ENCODE measurements at places on chromosomes 3 and 15.

DNA sequence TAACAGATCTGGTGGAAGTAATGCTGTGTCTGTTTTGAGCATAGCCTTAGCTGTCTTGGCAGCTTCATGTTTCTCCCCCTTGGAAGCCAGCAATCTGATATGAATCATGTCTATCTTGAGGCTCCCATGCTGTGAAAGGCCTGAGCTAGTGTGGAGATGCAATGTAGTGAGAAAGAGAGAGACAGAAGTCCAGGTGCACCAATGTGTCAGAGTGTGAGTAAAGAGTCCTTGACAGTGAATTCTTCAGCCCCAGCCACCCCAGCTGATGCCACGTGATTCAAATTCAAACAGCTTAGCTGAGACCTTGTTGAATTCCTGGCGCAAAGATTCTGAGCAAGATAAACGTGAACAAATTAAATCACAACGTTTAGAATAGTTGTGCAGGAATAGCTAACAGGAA, 704.2 kb downstream of the EDEM1 start:
- no peak for DNase-seq

- no peak for DNase-seq
Observed at GRCh38 chr15:82901114-82901805, 51.3 kb downstream of the HOMER2 start.

GRCh38 chr3:82641701-82642100, 880.3 kb upstream of the GBE1 start:
- DNase-seq, result no peak

- no peak for DNase-seq
Observed at GRCh38 chr3:13706451-13706850, 157.5 kb downstream of the FBLN2 start.

DNA sequence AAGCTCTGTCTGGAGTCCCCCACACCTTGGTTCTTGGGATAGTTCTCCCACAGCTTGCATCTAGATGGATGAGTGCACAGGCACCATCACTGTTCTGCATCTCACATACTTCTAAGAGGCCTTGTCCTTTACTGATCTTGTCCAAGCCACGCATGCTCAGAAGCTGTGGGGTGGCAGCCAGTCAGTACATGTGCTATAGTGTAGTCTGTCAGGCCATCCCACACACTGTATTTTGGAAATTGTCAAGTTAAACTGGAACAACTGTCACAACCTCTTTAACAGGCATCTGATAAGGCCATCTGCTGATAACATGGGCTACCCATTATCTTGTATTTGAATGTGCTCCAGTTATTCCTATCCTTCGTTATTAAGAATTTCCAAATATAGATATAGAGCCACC, 296.5 kb upstream of the AZI2 start:
- DNase-seq, result no peak

DNA sequence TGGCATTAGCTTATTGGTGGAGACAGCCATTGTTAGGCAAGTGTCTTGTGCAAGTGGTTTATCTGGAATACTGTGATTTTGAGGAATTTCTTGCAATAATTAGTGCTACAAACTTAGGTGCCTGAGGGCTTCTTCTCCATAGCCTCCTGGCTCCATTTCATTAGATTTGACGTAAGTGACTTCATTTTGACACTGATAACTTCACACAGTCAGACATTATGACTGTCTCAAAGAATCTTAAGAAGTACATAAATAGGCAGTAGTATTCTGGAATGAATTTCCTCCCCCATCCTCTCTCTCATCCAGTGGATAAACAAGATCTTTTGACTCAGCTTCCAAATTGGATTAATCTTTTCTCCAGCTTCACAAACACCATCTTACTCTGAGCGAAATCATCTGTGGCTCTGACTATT, 19.0 kb downstream of the ARL14 start:
- no peak for DNase-seq

GRCh38 chr3:28388978-28389377, 40.4 kb upstream of the AZI2 start:
- DNase-seq, result no peak

GRCh38 chr3:140242818-140243276, 307.9 kb downstream of the CLSTN2 start:
- DNase-seq, result no peak

DNA sequence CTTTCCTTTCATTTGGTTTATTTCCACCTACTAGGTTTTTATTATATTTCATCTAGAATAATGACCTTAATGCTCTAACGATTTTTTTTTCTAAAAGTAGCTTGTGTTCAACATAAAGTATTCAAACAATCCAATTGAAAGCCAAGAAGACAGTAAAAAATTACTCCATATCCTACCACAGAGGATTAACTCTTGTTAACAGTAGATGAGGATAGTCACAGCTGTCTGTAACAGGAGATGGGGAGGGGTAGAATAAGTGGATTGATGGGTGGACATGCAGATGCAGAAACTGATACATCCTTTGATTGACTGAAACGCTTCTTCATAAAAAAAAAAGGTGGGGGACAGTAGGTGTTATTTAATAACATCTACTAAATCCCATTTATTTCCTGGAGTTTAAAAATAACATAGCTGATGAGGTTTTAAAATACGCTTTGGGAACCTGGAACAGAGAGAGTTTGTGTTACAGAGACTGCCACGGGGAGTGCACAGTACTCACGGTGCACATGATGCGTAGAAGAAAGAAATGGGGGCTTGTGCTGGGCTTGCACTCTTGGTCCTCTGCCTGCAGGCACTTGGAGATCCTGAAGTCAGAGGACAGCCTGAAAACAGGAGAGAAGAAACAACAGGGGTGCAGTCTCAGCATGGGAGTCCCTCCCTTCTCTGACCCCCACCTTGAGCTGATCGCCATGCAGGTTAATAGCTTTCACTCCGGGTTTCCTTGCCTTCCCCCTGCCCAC, 226.7 kb downstream of the THSD4 start:
- DNase-seq, result no peak

- DNase-seq, result peak; percentile 91
Observed at GRCh38 chr3:149657926-149658743, at the start of gene WWTR1. Gene WWTR1, minus strand, starts transcription at chr3:149658025. Its CDS starts 719 bp downstream, at chr3:149657306.

GRCh38 chr3:122577409-122578031, at the start of gene PARP15:
Gene PARP15, plus strand, starts transcription at chr3:122577650. Its CDS starts 18 bp downstream, at chr3:122577668.
- no peak for DNase-seq

GRCh38 chr3:114060906-114061655, 4.5 kb downstream of the QTRT2 start:
- DNase-seq, result no peak

DNA sequence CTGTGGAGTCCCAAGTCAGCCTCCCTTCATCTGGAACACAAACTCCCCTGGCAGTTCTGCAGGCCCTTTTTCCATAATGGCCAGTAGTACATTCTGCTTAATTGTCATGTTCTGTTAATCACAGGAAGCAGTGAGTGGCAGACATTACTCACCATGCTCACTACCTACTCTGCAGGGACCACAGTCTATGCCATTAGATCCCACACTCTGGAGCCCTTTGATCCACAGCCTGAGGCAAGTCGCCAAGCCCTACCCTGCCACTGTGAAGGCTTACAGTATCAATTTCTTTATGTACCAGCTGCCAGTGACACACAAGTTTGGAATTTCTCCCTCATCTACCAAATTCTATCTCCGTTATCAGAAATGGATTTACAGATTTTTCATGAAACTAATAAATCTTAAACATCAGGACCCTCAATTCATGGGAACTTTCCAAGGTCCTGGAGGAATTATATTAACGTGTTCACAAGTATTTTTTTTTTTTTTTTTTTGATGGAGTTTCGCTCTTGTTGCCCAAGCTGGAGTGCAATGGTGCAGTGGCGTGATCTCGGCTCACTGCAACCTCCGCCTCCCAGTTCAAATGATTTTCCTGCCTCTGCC, 20.6 kb upstream of the WWTR1 start:
- DNase-seq, result no peak

GRCh38 chr3:159775372-159775961, 213.2 kb upstream of the IL12A start:
- DNase-seq, result peak; percentile 58

- DNase-seq, result no peak
Observed at GRCh38 chr3:71062952-71063772, 520.4 kb downstream of the FOXP1 start.

DNA sequence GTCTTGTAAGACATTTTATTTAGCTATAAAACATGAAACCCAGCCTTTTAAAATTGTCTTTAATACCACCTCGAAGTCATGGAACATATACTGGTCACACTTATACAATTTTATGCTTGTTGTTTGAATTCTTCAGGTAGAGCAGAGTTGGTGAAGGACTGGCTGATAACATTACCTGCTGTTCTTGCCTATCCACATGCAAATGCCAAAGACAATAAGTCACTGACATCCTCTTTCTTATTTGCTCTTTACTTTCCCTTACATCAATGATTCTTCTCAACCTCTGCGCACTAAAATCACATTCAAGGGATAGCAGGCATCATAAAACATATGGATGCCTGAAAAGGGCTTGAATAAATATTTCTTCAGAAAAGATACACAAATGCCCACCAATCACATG, 392.5 kb upstream of the ATP11B start:
- DNase-seq, result no peak

DNA sequence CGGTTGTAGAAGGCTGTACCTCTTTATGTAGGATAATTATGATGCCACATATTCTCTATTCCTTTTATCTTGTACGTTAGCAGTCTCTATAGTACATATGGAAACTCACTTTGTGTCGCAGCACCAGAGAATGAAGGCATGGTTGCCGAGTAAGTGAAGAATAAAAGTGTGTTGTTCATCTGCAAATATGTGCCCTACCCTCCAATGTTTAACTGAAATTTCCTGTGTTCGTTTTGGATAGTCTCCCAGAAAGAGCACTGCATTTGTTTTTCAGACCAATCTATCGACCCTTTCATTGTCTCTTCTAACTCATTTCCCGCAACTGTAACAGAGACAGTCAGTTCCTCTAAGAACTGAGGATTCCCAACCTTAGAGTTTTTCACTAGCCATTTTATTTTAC, 592.8 kb downstream of the TUSC7 start:
- no peak for DNase-seq

DNA sequence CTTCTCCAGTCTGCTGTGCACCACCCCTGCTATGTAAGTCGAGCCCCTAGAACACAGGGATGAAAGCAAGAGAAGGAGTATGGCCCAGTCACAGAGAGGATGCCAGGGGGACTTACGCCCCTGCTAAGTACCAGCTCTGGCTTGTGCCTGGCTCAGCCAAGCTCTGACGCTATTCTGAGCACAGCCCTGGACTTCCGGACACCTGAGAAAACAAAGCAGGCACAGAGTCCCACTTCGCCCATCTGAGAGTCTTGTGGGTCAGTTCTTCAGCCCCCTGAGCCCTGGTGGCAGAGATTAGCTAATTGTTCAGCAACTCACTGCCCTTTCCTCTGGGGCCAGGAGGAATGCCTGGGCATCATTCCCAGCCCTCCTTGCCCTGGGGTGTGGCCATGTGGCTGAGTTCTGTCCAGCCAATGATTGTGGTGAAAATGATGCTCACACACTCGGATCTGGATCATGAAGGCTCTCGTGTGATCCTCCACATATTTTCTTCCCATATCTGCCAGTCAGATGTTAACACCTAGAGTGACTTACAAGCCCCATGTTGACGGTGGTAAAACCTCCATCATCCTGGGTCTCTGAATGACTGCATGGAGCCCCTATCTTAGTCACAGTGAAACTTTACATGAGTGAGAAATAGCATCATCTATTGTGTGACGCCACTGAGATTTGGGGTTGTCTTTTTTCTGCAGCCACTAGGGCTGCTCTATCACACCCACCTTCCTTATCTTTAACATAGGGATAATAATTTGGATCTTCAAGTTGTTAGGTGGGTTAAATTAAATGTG, 105.7 kb downstream of the TPRA1 start:
- no peak for DNase-seq

GRCh38 chr3:17195856-17196604, 311.3 kb downstream of the PLCL2 start:
- no peak for DNase-seq

GRCh38 chr15:89130201-89130600, 41.9 kb downstream of the ABHD2 start:
- no peak for DNase-seq

Measured in thoracic aorta (tissue), 2 donors.